ENCODE measurements at places on chromosomes 7 and 10.

GRCh38 chr7:28733035-28733434 lies 225.1 kb downstream of the TRIL start:
- no peak for DNase-seq

GRCh38 chr7:954330-955238 lies at the start of gene ADAP1:
Gene ADAP1, minus strand, starts transcription at chr7:954680. Its CDS starts 203 bp downstream, at chr7:954477.
- DNase-seq, result peak; percentile 65

GRCh38 chr10:125533866-125534265 lies 149.1 kb downstream of the TEX36 start:
- DNase-seq, result no peak

GRCh38 chr10:31974434-31975124 lies 45.9 kb upstream of the ARHGAP12 start:
- DNase-seq, result no peak

- no peak for DNase-seq
Observed at GRCh38 chr7:38248069-38248567, 25.3 kb downstream of the TARP start.

GRCh38 chr10:26803849-26804248 lies 56.9 kb downstream of the ABI1 start:
- no peak for DNase-seq

DNA sequence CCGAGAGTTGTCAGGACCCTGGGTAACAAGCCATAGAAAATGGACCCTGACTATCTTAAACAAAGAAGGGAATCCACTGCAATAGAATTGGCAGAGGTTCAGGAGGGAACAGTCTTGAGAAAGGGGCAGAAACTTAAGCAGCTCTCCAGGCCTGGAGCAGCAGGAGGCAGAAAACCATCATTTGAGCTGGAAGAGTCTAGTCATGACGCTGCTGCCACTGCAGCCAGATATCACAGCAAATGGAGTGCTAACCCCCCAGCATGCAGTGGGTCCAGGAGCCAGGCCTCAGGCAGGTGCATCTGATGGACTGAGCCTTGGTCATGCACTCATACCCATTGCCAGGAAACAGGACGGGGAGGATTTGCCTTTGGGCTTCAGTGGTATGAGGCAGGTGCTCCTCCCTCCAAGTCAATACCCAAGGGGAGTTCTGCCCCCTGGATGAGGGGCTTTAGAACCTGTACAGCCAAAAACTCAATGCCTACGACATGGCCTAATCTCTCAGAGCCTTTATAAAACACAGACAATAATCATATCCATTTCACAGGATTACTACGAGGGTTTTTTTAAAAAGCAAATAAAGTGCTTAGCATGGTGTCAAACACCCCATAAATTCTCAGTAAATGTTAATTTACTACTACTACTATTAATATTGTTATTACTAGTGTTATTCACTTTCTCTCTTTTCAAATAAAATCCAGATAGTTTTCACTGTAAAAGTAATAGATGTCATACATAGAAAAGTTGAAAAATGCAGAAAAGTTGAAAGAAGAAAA lies 30.7 kb downstream of the DUSP5 start:
- DNase-seq, result no peak

DNA sequence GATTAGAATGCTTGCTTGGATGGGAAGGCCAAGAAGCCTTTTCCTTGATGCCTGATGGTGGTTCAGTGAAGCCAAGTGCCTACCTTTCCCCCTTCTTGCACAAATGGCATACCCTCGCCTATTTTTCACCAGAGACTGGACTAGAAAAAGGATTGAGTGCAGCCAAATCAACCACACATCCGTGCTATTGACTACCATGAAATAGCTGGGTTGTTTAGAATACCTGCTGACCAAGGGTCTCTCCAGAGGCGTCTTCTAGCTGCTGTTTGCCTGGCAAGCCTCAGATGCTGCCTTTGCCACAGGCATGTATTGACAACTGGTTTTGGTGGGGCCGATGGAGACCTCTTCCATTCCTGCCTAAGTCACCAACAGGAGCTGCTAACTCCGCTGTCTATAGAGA lies 146.5 kb downstream of the NRF1 start:
- no peak for DNase-seq
